ENCODE measurements at places on chromosomes 3 and 15.

- H3K27ac ChIP-seq: no peak overlapping the region
- H3K36me3 ChIP-seq: no peaks in the 10 kb centered on the region
- H3K4me3 ChIP-seq: no peak overlapping the region
- peak; percentile 59 for DNase-seq
Observed at GRCh38 chr15:47194718-47195117, 522.6 kb upstream of the SEMA6D start.

GRCh38 chr3:141288336-141288990 is 56.8 kb downstream of the PXYLP1 start:
- H3K27me3 ChIP-seq: no peaks in the 10 kb centered on the region
- H3K4me3 ChIP-seq: no peak overlapping the region
- peaks cover 7% of the 10 kb centered on the region for H3K36me3 ChIP-seq
- DNase-seq: no peak
- peaks cover 22% of the 10 kb centered on the region for H3K4me1 ChIP-seq

GRCh38 chr15:31452595-31453557 is 126.2 kb downstream of the KLF13 start:
- peaks cover 2% of the 10 kb centered on the region for H3K4me1 ChIP-seq
- DNase-seq: no peak
- H3K4me3 ChIP-seq: no peak overlapping the region
- no peak overlapping the region for H3K27ac ChIP-seq
- H3K36me3 ChIP-seq: no peaks in the 10 kb centered on the region

- no peaks in the 10 kb centered on the region for H3K4me1 ChIP-seq
- no peak overlapping the region for H3K27ac ChIP-seq
- no peak overlapping the region for H3K4me3 ChIP-seq
- no peaks in the 10 kb centered on the region for H3K27me3 ChIP-seq
- H3K36me3 ChIP-seq: no peaks in the 10 kb centered on the region
Observed at GRCh38 chr3:170002879-170003278, 34.9 kb upstream of the GPR160 start.

Measured in mesenchymal stem cell (in vitro differentiated cells and primary cell).